ENCODE measurements at places on chromosomes 5 and 9. TPM values are rescaled to one million over a fixed set of nuclear protein-coding genes. Genes with fewer than 3 reads are reported as not detected.

PCDHGA11 gene
- not detected for polyA plus RNA-seq

NOP16 gene
- polyA plus RNA-seq, result 39.6 TPM

NME5 gene
- not detected for polyA plus RNA-seq

SH2D3C gene
- 87.0 TPM for polyA plus RNA-seq

PDE6A gene
- not detected for polyA plus RNA-seq

GFI1B gene
- polyA plus RNA-seq, result not detected

GPR107 gene
- polyA plus RNA-seq, result 4.4 TPM

DRD1 gene
- not detected for polyA plus RNA-seq

HINT1 gene
- polyA plus RNA-seq, result 389 TPM

PCA3 gene
- polyA plus RNA-seq, result not detected

PCDHB14 gene
- not detected for polyA plus RNA-seq

ASTN2 gene
- 1.5 TPM for polyA plus RNA-seq

ARSI gene
- not detected for polyA plus RNA-seq

PHF24 gene
- polyA plus RNA-seq, result not detected

ASPN gene
- polyA plus RNA-seq, result not detected

DYNC2I2 gene
- polyA plus RNA-seq, result 44.5 TPM

DMRT3 gene
- polyA plus RNA-seq, result not detected

SURF2 gene
- 21.6 TPM for polyA plus RNA-seq

CRB2 gene
- polyA plus RNA-seq, result 0.12 TPM

ACOT12 gene
- not detected for polyA plus RNA-seq

PCDHGB6 gene
- not detected for polyA plus RNA-seq

SLC45A2 gene
- not detected for polyA plus RNA-seq

CNTNAP3 gene
- polyA plus RNA-seq, result not detected

INSYN2B gene
- polyA plus RNA-seq, result not detected

ARHGAP26 gene
- 2.4 TPM for polyA plus RNA-seq

HSPB3 gene
- polyA plus RNA-seq, result not detected

NR2F1 gene
- polyA plus RNA-seq, result not detected

IL3 gene
- not detected for polyA plus RNA-seq

GPX8 gene
- not detected for polyA plus RNA-seq

BRD3OS gene
- 35.1 TPM for polyA plus RNA-seq

NRG2 gene
- not detected for polyA plus RNA-seq

SPINK6 gene
- not detected for polyA plus RNA-seq

C7 gene
- not detected for polyA plus RNA-seq

KLHL3 gene
- polyA plus RNA-seq, result 0.91 TPM

DBH gene
- polyA plus RNA-seq, result not detected

CCDC180 gene
- not detected for polyA plus RNA-seq

TENT4A gene
- 0.62 TPM for polyA plus RNA-seq

Data from naive B cell (primary cell).